ENCODE measurements at places on chromosomes 4 and X.

DNA sequence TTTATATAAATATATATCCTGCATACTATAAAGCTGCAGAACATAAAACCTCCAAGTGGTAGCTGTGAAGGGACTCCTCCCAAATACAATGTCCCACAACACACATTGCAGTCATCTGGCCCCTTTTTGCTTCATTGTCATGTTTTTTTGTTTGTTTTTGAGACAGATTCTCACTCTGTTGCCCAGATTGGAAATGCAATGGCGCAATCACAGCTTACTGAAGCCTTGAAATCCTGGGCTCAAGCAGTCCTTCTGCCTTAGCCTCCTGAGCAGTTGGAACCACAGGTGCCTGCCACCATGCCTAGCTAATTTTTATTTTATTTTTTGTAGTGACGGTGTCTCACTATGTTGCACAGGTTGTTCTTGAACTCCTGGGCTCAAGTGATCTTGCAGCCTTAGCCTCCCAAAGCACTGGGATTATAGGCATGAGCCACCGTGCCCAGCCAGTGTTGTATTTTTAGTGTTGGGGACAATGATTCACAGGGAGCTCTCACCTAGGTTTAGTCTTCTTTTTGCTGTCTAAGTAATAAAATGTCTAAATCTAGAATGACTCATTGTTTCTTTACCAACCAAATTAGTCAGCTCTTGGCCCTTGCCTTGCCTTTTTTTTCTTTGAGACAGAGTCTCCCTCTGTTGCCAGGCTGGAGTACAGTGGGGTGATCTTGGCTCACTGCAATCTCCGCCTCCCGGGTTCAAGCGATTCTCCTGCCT is 24.0 kb upstream of the XIAP start:
- no peak for DNase-seq

GRCh38 chr4:105714932-105715331 is 6.3 kb downstream of the GSTCD start:
- DNase-seq, result no peak

DNA sequence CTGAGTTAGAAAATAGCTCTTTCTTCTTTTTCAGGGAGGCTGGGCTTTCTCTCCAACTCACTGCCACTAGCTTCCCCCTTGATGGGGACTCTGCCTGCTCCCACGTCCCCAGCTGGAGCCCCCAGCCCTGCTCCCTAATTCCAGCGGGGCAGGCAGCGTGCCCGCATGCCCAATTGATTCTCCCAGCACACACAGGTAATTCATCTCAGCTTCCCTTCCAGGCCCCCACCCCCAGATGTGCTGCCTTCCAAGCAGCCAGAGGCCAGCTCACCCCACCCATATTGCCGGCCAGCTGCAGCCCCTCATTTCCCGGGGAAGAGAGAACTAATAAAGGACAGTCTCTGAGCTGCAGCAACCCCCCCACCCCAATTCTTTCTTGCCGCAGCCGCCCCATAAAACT is 69.8 kb downstream of the EFNB1 start:
- DNase-seq, result no peak

GRCh38 chrX:34849371-34849770 is 93.2 kb upstream of the FAM47B start:
- DNase-seq, result no peak

DNA sequence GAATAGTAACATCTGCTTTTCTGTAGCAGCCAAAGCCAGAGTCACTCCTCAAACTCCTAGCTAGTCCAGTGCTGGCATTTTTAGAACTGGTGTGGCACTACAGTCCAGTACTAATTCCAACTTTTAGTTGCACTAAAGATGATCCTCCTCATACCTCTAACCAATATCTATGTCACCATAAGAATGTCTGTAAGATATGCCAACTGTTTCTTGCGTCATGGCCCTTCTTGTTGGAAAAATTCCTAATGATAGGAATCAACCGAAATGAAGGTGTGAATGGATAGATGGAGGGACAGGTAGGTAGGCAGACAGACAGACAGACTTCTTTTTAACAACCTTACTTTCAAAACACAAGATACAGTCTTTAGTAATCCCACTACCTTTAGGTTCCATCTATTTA is 74.6 kb upstream of the PRSS48 start:
- DNase-seq, result no peak

DNA sequence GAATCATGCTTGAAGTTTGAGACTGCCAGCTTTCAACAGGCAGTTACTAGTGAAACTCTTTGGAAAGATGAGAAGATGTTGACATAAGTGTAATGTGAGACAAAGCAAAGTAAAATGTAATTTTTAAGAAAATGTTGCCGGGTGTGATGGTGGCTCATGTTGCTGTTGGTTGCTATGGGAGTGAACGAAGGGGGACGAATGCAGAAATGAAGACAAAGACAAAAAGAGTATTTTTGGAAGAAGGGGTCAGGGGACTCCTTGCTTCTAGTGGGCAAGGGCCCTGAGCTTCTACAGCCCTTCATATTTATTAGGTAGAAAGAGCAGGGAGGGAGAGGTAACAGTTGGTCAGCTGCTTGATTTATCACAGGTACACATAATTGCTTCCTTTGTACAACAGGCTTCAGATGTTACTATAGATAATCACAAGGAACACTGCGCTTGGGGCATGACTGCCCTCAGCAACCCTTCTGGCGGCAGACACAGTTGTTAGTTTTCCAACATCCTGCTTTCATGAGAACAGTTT is 11.9 kb upstream of the UGDH start:
- no peak for DNase-seq

DNA sequence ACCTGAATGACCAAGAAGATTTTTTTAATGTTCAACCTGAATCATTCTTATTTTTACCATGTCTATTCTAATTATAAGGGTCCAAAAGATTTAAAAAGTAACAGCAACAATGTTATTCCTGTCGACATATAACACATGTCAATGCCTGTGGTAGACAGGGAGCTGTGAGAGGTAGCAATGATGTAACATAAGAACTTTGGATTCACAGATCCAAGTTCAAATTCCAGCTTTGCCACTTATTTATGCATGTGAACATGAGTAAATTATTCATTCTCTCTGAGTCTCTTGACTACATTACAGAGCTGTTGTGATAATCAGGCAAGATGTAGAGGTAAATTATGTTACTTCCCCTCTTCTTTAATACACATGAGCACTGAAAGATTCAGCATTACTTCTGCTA is 54.5 kb downstream of the KLHL8 start:
- no peak for DNase-seq

DNA sequence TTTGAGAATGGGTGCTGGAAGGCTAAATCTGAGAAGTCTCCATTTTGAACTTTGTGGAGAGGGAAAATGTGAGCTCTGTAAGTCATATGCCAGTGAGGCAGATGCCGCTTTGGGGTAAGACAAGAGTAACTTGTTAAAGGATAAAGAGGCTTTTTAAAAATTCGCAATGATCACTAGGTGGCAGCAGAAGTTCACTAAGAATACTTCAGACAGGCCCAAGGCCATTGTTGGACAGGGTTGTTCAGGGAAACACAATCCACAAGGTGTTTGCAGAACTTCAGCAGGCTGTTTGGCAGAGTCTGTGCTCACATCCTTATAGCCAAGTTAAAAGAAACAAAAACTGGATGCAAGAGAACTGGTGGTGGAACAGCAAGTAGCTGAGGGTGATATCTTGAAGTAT is 13.7 kb upstream of the PIGA start:
- peak; percentile 6 for DNase-seq

- peak; percentile 84 for DNase-seq
Measured at GRCh38 chr4:99723612-99724011, 66.0 kb upstream of the C4orf54 start.

DNA sequence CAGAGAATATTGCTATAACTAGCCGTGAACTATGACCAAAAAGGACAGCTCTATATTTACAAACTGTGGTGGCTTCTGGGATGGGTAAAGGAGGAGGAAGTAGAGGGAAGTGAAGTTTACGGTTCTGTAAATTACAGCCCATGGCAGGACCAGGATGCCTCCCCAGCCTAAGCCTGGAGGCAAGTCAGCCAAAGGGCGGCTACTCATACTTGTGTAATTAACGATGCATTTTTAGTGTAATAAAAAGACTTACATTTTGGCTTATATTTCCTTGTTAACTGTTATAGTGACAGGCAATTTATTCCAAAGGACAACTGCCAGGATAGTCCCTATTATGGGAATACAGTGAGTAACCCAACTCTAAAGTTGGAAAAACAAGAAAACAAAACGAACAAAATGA is 139.9 kb upstream of the OTUD4 start:
- DNase-seq, result no peak

- no peak for DNase-seq
Measured at GRCh38 chr4:61336488-61336887, 136.4 kb downstream of the ADGRL3 start.

DNA sequence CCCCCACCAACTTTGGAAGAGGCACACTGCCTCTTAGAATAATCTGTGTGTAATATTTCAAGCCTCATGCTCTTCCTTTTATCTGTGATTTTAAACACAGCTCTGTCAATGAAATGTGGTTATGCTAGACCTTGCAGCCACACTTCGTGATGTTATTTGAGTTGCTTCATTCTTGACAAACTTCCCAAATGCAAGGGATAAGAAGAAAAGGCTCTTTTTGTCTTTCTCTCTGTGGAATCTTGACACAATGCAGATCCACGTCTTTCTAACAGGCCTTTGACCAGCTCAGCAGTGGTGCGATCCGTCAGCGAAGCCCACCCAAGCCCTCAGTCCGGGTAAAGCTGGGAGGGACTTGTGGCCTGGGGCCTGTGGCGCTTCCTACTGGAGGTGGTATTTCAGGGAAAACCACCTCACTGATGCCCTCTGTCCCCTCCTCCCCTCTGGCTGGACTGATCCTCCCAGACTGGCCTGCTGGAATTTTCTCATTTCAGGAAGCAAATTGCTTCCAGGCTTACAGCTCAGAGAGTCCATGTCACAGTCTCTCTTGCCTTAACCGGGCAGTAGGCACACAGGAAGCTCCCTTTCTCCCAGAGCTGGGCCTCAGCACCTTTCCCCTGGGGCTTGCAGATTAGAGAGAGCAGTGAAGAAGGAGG is 19.5 kb upstream of the CCKAR start:
- DNase-seq, result no peak

DNA sequence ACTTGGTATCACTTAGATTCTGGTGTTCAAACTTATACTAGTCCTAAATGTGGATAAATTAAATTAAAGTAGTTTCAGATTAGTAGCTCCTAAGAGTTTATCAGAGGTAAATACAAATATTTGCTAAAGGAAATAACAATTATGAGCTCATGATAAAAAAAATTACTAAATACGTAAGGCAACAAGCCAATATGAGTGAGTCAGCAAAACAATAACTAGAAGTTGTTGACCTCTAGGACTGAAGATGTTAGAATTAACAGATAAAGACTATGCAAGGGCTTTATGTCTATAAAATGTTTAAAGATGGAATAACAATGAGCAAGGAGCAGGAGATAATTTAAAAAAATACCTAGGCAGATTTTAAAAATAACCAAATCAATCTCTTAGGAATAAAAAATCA is 195.8 kb downstream of the CLCN4 start:
- no peak for DNase-seq

- no peak for DNase-seq
Measured at GRCh38 chr4:55021214-55021613, 104.2 kb downstream of the KDR start.

DNA sequence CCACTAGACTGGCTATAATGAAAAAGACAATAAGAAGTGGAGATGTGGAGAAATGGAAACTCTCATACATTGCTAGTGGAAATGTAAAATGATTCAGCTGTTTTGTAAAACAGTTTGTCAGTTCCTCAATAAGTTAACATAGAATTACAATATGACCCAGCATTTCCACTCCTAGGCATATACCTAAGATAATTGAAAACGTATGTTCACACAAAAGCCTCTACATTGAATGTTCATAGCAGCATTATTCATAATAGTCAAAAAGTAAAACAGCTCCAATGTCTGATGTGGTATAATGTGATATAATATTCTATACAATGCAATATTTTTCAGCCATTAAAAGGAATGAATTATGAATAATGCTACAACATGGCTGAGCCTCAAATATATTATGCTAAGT is 10.2 kb downstream of the EDA start:
- DNase-seq, result no peak

DNA sequence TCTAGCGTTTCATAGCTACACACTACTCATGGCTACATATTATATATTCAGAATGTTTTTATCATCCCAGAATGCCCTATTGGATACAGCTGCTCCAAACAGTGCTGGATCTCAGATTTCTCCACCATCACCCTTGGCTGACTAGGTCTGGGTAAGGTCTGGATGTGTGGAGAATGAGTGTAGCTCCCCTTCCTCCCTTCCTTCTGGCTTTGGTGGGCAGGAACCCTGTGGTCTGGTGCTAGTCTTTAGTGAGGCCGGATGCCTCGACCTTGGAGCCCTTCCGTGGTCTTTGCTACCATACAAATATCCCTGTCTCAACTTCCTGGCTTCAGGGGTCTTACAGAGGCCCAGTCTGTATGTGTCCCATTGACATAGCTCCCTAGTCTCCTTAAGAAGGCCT is 52.1 kb upstream of the KDR start:
- no peak for DNase-seq

DNA sequence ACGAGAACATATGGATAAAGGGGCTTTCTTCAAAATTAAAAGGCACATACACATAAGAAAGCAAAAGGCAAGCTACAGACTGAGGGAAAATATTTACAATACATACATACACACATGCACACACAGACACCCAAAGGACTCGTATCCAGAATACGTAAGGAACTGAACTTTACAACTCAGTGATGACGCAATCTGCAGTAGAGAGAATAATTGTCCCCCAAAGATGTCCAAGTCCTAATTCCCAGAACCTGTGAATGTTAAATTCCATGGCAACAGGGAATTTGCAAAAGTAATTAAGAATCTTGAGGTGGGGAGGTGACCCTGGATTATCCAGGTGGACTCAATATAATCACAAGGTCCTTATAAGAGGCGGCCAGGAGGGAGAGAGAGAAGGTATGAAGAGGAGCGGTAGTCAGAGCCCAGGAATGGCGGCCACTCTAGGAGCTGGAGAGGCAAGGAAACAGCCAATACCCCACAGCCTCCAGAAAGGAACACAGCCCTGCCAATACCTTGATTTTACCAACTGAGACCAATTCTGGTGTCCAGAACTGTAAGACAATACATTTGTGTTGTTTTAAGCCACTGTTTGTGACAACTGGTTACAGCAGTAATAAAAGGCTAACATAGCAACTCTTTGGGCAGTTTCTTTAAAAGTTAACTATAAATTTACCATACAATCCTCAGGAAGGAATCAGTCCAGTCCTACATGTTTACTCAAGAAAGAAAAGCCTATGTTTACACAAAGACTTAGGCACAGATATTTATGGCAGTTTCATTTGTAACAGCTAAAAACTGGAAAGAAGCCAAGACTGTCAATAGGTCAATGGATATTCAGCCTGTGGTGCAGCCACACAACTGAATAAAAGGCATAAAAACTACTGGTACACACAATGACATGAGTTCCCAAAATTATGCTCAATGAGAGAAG is 27.3 kb upstream of the STS start:
- no peak for DNase-seq

- no peak for DNase-seq
Measured at GRCh38 chr4:132344924-132345828, 803.9 kb upstream of the PCDH10 start.

GRCh38 chr4:32462944-32463343 is 1742.8 kb downstream of the PCDH7 start:
- DNase-seq, result no peak

- DNase-seq, result no peak
Measured at GRCh38 chrX:6989858-6990257, 157.7 kb upstream of the STS start.

- no peak for DNase-seq
Measured at GRCh38 chrX:152912106-152912505, 14.2 kb downstream of the ZNF185 start.

Measured in bone marrow (tissue), 2 donors.